ENCODE measurements at places on chromosomes 3 and 15. TPM values are rescaled to one million over a fixed set of nuclear protein-coding genes. Genes with fewer than 3 reads are reported as not detected.

The POMGNT2 gene
- polyA plus RNA-seq: 3.6 TPM

The SLC2A2 gene
- polyA plus RNA-seq: not detected

The LRTM1 gene
- polyA plus RNA-seq: 14.1 TPM

The ISG20 gene
- polyA plus RNA-seq: 142 TPM

The NT5DC2 gene
- 7.9 TPM for polyA plus RNA-seq

All from spleen (tissue), 13 donors.